T-helper 17 cell (primary cell): ENCODE measurements at places on chromosomes 1 and 21. TPM values are rescaled to one million over a fixed set of nuclear protein-coding genes. Genes with fewer than 3 reads are reported as not detected.

DNA sequence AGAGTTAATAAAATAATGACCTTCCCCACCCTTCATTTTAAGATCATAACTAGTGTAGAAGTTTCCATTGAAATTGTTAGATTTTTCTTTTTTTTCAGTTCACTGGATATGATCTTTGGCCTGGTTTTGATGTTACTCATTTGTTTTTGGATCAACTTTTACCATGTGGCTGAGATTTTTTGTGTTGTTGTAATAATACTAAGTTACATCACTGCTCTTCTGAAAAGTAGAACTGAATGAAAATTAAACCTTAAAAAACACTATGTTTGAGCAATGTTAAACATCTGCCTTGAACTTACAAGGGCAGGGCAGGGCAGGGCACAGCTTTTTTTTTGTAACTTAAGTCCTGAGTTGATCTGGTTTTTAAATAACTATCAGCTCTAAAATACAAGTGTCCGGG is 204.8 kb upstream of the ADAMTS5 start:
- DNase-seq: no peak

- no peak for DNase-seq
Observed at GRCh38 chr1:221670081-221670480, 71.8 kb downstream of the DUSP10 start.

DNA sequence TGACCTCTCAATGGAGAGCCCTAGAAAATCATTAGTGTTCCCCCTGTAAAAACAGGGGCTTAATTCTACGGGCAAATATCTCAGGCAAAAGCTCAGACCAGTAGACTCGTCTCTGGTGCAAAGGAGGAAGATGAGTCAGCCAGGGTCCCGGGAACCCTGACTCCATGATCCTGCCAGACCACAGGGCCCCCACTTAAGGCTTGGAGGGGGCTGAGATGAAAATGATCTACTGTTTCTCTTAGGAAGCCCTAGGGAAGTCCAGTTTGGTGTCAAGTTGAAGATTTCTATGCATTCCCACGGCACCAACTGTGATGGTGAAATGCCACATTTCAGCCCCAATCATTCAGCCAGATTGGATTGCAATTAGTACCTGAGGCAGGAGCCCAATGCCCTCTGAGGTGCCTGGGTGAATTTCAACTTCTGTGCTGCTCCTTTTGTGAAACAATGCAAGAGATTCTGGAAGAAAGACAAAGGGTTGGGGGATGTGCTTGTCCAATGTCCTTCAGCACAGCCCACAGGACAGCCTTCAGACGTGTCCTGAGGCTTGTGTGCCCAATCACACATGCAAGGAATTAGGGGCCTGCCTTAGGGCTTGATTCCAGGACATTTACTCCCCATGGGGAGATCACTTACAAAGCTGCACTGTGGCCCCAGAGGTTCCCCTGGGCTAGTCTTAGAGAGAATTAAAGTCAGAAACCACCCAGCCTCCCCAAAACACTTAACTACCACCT is 18.1 kb downstream of the NAV1 start:
- DNase-seq: no peak

DNA sequence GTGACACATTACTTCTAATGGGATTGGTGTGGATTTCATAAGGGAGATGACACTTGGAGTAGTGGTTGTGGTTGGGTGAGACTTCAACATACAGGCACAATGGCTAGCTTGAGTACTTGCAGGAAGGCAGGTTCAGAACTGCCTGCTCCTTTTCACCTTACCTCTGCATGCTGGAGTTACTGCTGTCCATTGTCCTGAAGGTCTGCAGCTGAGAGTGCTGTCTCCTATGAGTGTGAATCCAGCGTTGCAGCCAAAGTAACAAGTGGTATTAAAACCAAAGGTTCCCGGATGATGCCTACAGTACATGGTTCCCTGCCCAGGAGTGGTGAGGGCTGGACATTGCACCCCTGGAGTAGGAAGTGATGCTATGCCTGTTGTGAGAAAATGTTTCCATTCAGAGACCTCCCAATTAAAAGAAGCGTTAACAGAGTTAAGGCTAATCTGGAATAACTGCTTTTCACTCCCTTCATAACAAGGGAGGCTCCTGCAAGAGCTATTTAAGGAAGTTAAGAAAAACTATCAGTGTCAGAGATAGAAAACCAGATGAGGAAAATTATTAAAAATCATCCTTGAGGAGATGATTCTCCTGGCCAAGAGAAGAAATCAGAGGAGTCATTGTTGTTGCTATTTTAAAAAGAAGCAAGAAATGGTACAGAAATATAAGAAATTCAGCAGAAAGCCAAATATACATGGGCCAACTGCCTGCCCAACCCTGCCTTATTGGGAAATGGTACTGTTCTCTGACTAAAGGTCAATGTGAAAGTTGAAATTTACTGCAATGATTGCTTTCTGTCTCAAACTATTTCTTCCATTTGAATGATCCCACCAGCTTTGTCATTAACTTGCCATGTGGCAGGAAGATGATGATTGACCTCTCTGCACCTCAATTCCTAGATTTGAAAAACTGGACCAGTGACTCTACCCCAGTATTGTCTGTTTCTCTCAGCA is 9.8 kb upstream of the F5 start:
- DNase-seq: no peak

DNA sequence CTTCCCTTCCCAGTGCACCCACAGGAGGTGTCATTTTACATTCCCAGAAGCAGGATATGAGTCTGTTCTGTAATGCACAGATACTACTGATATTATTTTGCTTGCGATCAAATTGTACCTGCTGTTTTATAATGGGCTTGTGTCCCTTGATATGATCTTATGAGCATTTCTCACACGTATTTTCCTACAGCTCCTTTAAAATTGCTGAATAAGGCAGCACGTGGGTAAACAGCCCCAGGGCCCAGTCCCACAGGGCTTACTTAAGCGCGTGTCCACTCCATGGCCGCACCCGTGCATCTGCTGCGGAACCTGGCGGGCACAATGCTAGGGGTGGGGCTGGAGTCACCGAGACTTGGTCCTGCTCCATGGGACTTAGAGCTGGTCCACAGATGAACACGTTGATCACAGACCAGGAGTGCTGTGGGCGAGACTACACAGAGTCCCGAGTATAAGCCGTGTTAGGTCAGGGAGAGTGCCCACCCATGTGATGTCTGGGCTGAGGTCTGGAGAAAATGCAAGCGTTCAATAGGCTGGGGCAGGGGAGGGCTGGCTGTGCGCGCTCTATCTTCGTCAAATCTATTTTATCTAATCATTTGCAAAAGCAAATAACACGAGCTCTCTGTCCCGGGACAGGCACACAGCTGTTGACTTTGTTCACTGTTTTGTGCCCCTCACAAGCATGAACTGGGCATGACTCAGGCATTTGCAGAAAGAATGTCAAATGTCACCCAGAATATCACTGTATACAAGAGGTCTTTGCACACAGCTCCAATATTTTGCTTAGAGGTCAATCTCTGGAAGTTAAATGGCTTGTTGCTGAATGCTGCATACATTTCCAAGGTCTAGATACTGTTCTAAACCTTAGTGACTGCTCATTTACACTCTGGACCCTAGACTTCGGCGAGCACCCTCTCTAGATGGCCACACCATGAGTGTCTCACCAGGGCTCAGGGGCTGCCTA is 119.3 kb downstream of the CRYAA start:
- DNase-seq: no peak

DNA sequence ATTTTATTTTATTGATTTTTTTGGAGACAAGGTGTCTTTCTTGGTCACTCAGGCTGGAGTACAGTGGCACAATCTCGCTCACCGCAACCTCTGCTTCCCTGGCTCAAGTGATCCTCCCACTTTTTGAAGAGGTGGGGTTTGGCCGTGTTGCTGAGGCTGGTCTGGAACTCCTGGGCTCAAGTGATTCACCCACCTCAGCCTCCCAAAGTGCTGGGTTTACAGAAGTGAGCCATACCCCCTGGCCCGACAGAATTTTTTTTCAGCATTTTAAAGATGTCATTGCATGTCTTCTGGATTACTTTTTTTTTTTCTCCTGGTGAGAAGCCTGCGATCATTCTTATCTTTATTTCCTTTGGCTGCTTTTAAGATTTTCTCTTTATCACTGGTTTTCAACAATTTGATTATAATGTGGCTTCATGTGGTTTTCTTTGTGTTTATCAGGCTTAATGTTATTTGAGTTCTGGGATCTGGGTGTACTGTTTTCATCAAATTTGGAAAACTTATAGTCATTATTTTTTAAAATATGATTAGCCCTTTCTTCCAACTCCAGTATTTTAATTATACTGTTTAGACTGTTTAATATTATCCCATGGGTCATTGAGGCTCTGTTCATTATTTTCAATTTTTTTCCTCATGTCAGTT is 23.1 kb upstream of the PTBP2 start:
- no peak for DNase-seq

DNA sequence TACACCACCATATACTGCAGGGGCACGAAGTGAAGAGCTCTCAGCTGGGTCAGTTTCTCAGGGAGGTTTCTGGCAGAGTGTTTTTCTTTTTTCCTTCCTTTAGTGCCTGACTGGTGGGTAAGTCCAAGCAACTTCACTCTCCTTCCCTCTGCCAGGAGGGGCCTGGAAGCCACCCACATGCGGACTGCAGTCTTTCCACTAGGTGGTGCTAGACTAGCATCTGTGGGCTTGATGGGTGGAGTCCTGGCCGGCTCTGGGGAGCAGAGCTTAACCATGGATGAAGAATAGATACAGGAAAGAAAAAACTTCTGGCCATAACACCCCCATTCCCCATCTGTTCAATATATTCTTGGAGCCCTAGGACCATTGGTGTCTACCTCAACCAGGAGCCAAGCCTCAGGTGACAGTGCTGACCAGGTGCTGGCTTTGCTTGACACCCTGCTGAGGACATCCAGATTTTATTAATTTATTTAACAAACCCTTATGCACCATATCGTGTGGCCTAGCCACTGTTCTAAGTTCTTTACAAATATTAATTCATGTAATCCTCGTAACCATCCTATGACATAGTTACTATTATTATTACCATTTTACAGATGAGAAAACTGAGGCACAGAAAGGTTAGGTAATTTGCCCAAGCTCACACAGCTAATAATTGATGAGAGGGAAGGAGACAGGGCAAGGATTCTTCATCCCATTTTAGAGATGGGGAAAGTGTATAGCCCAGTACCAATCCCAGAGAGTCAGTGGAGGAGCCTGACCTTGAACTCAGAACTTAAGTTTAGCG is 126.7 kb upstream of the CSF3R start:
- no peak for DNase-seq

DNA sequence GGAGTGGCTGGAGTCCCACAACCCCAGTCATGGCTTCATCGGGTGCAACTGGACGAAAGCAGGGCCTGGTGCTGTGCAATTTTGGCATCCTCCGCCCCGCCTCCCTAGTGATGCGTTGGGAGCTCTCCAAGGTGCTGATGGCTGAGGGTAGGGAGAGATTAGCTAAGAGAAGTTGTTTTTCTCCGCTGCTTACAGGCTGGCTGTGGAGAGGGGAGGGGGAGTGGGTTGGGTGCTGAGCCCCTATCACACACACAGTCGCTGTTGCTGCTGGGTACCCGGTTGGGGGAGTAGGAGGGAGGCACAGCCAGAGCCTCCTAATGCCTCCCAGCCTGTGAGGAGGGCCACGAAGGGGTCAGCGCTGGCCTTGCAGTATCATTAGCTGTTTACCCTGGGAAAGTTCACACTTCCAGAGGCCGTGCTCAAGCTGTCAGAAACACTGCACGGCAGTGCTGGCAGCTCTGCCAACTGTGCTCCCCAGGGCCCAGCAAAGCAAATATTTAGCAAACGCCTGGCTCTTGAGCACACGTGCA is 110.0 kb downstream of the GRIK3 start:
- DNase-seq: peak; percentile 25

GRCh38 chr1:1020000-1020404 is at the start of gene AGRN:
AGRN (plus strand) TSS chr1:1020120; CDS start chr1:1020173, 53 bp downstream.
- DNase-seq: no peak

DNA sequence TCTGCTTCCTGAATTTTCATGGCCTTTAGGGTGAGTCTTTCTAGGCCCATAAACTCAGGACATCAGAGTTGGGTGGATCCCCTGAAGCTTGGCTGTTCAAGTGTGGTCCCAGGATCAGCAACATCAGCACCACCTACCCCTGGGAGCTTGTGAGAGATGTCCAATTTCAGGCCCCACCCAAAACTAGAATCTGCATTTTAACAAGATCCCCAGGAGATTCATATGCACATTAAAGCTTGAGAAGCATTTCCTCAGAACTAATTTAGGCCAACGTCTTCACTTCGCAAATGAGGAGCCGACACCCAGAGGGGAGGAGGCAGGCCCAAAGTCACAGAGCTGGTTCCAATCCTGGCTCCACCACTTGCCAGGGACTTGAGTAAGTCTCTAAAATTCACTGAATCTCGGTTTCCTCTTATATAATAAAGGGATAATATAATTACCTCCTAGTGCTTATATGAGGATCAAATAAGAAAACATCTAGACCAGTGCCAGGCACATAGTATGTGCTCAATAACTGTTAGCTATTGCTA is 10.3 kb upstream of the PHLDA3 start:
- DNase-seq: no peak

GRCh38 chr1:208019257-208019656 is 108.3 kb upstream of the CD34 start:
- no peak for DNase-seq

DNA sequence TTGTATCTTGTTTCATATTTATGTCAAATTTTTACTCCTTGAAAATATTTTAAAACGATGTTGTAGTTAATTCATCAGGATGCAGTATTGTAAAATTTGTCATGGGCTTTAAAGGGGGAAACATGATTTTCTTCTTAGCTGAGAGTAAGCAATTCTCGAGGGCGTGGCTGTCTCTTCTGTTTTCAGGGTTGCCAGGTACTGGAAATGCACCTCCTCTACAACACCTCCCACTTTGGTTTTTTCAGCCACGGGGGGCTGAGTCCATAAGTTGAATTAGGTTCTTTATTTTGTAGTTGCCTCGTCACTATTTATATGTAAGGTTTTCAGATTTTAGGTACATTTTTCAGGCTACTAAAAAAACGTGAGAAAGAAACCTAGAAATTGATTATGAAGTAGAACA is 64.0 kb downstream of the PRDM2 start:
- DNase-seq: no peak

GRCh38 chr1:158930504-158930903 is 848 bp upstream of the PYHIN1 start:
- DNase-seq: no peak

- no peak for DNase-seq
Observed at GRCh38 chr1:196649990-196650389, 1.9 kb upstream of the CFH start.

GRCh38 chr1:240927821-240928220 is 315.9 kb upstream of the GREM2 start:
- DNase-seq: no peak

GRCh38 chr1:225250432-225250831 is 177.4 kb downstream of the LBR start:
- no peak for DNase-seq

Gene CD247
- 295 TPM for total RNA-seq

Gene INSRR
- not detected for total RNA-seq

Gene CD160
- not detected for total RNA-seq

Gene RIMS3
- 2.1 TPM for total RNA-seq

Gene OR2G6
- not detected for total RNA-seq

Gene SYNC
- not detected for total RNA-seq

Gene CD46
- total RNA-seq: 133 TPM

Gene ST6GALNAC3
- 0.87 TPM for total RNA-seq

Gene FCN3
- total RNA-seq: not detected

Gene CELA2A
- not detected for total RNA-seq

Gene DNAJC28
- total RNA-seq: 0.47 TPM
